ENCODE measurements at places on chromosomes 16 and 17. TPM values are rescaled to one million over a fixed set of nuclear protein-coding genes. Genes with fewer than 3 reads are reported as not detected.

TMEM88 gene
- total RNA-seq: 8.5 TPM

YWHAE gene
- 202 TPM for total RNA-seq

HOXB2 gene
- total RNA-seq: 7.6 TPM

TMC7 gene
- not detected for total RNA-seq

GRIN2A gene
- not detected for total RNA-seq

TEX19 gene
- total RNA-seq: not detected

CDH15 gene
- not detected for total RNA-seq

CACNG1 gene
- not detected for total RNA-seq

NPIPA5 gene
- total RNA-seq: 2.0 TPM

TLCD1 gene
- total RNA-seq: not detected

VTN gene
- total RNA-seq: not detected

DOK4 gene
- 0.94 TPM for total RNA-seq

PDILT gene
- not detected for total RNA-seq

ICAM2 gene
- total RNA-seq: 40.1 TPM

DLX4 gene
- 0.10 TPM for total RNA-seq

ABCA8 gene
- under 0.01 TPM for total RNA-seq

MVP gene
- total RNA-seq: 75.6 TPM

GGT6 gene
- total RNA-seq: not detected

All from mononuclear cell (primary cell).